Tongue (tissue), 3 donors: ENCODE measurements at places on chromosomes 16 and 17. TPM values are rescaled to one million over a fixed set of nuclear protein-coding genes. Genes with fewer than 3 reads are reported as not detected.

GRCh38 chr17:67311575-67311974 is 54.8 kb downstream of the PSMD12 start:
- no peak for DNase-seq

- DNase-seq, result no peak
Observed at GRCh38 chr16:13883276-13883675, 36.7 kb upstream of the ERCC4 start.

GRCh38 chr17:54924405-54924804 is 23.8 kb downstream of the TOM1L1 start:
- no peak for DNase-seq

Gene CCL4
- total RNA-seq, result 2.7 TPM

DNA sequence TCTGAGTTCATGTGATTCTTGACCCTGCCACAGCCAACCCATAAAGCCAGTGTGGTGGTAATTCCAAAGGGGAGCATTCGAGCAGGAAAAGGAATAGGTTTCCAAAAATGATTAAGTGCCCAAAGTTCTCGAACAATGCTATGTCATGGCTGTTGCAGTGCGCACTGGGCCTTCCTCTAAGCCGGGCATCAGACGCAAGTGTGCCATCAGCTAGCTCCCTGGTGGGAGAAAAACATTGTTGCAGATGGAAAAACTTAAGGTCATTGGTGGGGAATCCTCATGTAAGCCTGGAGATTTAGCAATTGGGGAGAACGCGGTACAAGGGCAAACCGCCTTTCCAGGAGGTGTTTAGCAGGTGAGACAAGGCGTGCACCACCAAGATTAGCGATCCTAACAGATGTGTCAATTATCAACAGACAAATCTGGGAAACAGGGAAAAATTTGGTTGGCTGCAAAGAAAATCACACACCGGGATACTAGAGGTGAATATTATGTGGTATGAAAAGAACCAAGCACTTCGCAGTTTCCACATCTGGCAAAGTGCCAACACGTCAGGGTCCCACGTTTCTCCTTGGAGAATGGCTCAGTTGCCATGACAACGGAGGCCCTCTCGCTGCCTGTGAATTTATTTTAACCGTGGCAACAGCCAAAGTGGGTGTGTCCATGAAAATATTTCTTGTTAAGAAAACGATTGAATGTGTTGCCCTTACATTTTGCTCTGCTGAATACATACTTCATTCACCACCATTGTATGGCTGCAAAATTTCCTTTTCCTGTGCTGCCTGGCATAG is 118.5 kb upstream of the CACNG5 start:
- peak; percentile 87 for DNase-seq

DNA sequence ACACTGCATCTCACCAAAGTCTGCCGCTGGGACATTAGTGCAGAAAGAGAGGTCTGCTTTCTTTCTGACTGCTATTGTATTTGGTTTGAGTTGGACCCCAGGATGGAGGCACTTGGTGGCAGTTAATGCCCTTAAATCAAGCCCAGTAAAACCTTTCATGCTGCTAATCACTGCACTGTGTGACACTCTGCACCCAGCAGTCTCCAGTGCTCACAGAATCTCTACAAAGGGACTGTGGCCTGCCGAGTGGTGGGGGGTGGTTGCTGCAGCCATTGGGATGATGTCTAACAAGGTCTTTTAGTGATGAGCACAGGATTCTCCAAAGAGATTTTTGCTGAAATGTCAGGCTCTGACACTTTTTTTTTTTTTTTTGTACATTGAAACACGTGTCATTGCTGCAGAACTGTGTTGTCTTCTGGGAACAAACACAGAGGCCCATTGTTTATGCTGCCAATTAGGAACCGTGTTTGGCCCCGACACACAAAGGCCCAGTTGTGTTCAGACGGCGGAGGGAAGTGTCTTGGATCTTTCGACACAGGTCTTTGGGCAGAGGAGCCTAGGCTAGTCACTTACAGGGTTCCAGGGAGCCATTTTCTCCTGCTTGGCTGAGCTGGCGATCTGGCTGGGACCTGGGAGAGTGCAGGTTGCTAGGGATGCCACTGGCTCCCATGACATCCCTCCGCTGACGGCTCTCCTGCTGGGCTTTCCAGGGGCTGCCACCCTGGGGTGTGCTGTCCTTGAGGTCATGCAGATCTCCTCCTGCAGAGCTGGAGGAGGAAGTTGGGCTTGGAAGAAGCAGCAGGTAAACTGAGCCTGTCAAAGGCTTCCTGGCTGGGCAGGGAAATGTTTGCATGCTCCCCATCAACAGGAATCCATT is 16.2 kb upstream of the TNRC6C start:
- peak; percentile 44 for DNase-seq

DNA sequence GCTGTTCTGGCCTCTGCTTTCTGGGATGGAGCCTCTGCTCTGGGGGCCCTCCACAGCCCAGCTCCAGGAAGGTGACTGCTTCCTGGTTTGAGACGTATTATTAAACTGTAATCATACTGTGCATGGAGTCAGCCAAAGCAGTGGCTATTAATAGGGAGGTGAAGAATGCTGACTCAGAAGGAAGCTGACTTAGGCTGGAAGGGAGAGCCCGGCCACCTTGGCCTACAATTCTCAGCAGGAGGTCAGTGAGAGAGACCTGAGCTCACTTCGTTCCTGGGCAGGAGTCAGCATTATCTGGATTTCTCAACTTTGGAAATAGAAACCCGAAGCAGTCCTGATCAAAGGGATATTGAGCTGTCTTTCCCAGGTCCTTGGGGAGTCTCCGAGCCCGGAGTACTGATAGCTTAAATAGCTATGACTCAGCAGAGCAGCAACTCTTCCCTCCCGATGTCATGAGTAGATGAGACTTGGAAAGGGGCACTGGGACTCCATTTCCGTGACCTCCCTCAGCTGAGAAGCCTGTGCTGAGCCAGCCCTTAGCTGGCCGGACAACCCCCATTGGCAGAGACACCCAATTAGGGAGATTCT is 91.8 kb downstream of the YPEL2 start:
- DNase-seq, result peak; percentile 41

DNA sequence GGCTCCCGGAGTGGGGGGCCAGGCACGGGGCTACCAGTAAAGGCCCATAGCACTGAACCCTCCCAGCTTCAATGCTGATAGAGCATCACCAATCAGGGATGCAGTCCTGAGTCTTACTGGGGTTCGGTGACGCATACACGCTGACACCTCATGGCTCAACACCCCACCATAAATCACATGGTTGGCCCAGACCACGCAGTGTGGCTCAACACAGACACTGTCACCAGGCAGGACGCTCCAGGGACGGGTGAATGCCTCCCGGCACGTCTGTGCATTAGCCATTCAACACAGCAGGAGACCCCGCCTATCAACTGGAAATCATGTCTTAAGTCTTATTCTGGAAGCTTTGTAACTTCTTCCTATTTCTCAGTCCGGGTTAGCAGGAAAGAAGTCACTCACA is 35.0 kb downstream of the NECAB2 start:
- no peak for DNase-seq

DNA sequence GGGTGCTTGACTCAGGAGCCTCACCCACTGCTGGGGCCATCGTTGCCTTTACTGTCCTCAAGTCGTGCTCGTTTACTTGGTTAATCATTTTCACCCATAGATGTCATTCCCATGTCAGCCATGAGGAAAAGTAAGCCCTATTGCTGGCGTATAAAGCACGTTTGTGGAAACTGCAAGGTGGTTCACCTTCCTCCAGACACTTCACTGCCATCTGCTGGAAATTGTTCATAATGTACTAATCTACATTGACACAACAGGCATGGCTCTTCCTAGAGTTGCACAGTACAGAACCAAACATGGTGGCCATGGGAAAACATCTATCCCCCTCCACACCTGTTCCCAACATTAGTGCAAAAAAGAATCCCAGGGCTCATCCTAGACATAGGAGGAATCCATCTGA is 116.6 kb downstream of the ZNF18 start:
- DNase-seq, result peak; percentile 37

GRCh38 chr16:19135896-19136438 is 22.2 kb downstream of the ITPRIPL2 start:
- peak; percentile 53 for DNase-seq

Gene ABI3
- total RNA-seq, result 4.5 TPM

DNA sequence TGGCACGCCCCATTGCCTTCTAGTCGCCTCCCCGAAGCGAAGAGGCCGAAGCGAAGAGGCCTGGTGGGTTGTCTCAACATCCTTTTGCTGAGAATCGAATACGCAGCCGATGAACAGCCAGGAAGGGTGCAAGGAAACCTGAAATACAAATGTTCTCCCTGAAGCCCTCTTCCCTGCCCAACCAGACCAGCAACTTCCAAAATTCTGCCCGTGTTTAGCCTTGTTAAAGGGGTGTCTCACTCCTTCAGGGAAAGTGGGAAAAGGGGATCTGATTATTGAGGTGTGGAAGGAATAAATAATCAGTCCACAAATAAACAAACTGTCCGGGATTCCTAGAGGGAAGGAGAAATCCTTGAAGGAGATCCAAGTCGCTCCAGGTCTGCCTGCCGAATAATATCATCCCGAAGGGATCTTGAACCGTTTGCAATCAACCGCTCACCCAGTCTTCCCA is 1.4 kb upstream of the FOXC2 start:
- no peak for DNase-seq

Gene TVP23A
- 1.2 TPM for total RNA-seq

DNA sequence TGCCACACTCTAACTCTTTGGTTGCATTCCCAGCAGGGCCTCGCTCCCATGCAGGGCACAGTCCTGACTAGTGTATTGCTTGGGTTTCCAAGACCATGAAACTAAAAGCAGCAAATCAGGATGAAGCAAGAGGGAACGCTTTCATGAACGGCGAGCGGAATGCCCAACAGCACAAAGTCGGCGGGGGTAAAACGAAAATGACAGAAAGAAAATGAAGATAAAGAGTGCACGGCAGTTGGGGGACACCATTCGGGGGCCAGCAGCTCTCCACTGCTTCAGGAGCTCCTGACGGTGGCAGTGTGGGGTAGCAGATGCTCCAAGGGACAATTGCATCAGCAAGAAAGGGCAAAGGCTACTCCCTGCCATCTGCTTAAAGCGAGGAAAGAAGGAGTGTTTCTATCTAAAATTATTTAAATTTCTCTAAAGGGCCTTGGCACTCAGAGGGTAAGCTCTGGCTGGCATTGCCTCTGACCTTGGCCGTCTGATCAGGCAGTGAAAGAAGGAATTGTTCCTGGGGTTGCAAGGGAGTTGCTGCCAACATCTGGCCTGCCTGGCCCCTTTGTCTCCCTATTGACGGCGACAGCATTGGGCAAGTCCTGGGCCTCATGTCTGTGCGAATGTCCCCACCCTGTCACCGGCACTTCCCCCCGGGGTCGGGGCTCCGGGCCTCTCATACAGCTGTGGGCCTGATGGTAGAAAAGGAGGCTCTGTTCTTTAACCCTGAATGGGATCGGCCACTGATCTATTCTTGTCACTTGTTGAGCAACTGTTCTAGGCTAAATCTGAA is 138.2 kb downstream of the CMIP start:
- peak; percentile 61 for DNase-seq

- no peak for DNase-seq
Observed at GRCh38 chr17:34413443-34414119, 50.5 kb upstream of the CCL1 start.

DNA sequence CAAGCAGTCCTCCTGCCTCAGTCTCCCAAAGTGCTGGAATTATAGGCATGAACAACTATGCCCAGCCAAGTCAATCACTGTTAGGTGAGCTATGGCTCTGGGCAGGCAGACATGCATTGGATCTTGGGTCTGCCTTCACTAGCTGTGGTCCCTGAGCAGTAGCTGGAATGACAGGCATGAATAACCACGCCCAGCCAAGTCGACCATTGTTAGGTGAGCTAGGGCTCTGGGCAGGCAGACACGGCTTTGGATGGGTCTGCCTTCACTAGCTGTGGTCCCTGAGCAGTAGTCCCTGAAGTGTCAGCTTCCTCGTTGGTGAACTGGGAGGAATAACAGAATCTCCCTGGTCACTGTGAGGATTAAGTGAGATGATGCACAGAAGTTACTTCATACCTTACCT is 6.4 kb downstream of the MRM3 start:
- DNase-seq, result no peak

- peak; percentile 95 for DNase-seq
Observed at GRCh38 chr17:78272181-78272913, 40.9 kb downstream of the TMEM235 start.

Gene NLK
- 13.2 TPM for total RNA-seq

- DNase-seq, result no peak
Observed at GRCh38 chr16:1580956-1581355, 30.9 kb downstream of the IFT140 start.

DNA sequence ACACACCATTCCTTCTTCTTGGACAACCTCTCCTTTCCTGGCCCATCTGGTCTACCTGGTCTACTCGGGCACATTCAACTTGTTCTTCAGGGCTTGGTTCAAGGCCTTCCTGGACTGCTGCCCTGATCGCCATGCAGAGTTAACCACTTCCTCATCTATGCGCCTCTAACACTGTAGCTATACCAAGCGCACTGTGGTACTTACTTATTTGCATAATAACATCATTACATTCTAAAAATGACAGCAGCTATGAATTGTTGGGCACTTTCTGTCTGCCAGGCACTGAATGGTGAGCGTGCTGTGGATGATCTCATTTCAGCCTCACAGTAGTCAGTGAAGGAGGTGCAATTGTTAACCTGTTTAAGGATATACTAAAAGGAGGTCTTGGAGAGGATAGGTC is 66.9 kb upstream of the SDK2 start:
- no peak for DNase-seq

DNA sequence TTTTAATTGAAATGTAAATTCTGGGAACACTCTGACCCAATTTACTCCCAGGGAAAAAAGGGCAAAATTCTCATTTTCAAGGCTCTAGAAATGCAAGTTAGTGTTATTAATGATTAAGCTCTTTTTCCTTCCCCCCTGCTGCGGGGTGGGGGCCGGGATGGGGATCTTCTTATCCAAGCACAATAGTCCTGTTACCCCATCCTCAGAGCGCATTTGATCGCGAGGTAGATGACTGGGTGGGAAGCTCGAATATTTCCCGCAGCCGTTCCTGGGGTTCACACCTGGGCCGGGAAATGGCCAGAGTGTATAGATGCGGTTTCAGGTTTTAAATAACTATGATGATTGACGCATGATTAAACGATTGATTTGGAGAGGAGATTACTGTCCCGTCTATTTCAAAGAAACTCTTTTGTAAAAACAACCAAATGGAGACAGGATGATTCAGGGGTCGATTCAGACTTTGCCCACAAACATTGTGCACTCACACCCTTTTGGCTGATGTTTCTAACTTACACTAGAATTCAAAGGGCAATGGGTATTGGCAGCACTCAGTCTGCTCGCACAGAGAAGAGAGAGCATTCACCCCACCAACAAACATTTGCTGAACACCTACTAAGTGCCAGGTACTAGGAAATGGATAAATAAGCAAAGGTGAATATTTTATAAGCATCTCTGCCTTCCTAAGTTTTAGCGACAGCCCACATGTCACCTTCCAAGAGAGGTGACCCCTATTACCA is 55.0 kb downstream of the SALL1 start:
- DNase-seq, result no peak

DNA sequence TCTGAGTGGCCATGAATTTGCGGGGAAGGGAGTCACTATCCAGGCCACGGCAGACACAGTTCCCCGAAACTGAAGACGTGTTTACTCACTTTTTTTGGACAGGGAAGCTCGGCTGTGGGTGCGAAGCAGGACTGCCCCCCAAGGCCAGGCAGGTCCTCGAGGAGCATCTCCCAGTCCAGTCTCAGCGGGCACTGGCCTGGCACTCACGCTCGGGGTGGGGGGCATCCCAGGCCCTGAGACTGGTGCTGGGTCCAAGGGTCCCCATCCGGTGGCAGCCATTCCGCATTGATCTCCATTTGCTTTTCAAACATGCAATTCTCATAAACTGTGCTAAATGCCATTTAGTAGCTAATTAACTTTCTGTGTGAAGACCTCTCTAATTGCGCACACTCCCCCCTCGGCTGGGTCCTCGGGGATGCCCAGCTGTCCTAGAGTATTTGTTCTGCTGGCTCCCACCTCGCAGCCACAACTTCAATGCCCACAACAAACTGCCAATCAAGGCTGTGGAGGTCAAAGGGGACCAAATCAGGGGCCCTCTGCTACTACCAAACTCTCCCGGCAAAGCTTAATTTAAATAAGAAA is 50.2 kb downstream of the TBC1D16 start:
- DNase-seq, result no peak
